ENCODE measurements at places on chromosomes 3 and 15. TPM values are rescaled to one million over a fixed set of nuclear protein-coding genes. Genes with fewer than 3 reads are reported as not detected.

DNA sequence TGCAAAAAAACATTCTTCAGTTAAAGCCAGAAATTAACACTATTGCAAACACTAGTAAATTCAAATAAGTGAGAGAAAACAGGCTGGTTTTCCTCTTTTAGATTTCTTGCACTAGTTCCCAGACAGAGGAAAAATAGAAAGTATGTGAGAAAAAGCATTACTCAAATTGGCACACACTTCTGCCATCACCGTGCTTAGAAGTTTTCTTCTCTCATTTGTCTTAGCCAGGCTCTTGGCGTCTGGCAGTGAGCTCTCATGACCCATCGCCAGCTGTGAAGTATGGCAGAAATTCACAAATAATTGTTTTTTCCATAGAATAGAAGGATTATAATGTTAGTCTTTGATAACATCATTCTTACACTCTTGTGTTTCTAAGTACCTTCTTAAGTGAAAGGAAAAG is 515.9 kb downstream of the GBE1 start:
- DNase-seq, result no peak

- peak; percentile 97 for DNase-seq
Measured at GRCh38 chr15:72237029-72237852, 6.3 kb upstream of the PKM start.

GRCh38 chr15:70259028-70259424 is 161.3 kb upstream of the TLE3 start:
- DNase-seq, result peak; percentile 50

DNA sequence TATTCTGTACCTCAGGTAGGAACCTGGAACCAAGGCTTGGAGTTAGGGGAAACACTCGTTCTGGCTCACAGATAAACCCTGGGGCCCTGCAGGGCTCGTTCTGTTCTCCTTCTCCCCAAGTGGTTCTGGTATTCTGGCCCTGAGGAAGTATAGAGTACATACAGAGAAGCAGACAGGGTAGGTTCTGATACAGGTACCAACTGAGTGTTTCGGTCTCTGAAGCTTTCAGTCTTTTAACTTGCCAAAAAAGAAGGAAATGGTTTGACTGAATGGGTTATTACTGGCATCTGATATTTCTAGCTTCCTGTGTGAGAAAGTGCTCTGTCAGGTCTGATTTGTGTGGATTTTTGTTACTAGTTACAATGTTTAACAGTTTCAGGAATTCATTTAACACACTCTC is 67.3 kb downstream of the UBE2E2 start:
- no peak for DNase-seq

The CTDSPL gene
- 37.5 TPM for total RNA-seq

- DNase-seq, result peak; percentile 33
Measured at GRCh38 chr3:179181993-179182551, 33.9 kb downstream of the PIK3CA start.

All from HFFc6 (cell line).